ENCODE measurements at places on chromosomes 13 and 19. TPM values are rescaled to one million over a fixed set of nuclear protein-coding genes. Genes with fewer than 3 reads are reported as not detected.

The CD209 gene
- total RNA-seq: not detected

The GTPBP3 gene
- total RNA-seq: 47.5 TPM

The NKG7 gene
- not detected for total RNA-seq

The CKM gene
- total RNA-seq: 1.6 TPM

DNA sequence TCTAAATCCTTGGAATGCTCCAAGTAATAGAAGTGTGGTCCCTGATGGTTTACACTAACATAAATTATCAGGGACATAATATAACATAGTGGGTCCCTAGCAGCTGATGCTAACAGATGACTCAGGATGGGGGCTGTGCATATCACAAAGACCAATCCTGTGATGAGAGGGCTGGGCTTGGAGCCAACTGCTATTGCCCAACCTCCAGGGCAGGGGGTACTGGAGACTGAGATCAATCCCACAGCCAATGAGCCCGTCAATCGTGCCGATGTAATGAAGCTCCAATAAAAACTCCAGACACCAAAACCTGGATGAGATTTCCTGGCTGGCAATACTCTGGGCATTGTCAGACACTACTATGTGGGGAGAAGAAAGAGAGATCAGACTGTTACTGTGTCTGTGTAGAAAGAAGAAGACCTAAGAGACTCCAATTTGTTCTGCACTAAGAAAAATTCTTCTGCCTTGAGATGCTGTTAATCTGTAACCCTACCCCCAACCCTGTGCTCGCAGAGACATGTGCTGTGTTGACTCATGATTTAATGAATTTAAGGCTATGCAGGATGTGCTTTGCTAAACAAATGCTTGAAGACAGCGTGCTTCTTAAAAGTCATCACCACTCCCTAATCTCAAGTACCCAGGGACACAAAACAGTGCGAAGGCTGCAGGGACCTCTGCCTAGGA lies 33.4 kb downstream of the ABCC4 start:
- DNase-seq: no peak

- no peak for DNase-seq
These were observed 692.6 kb downstream of the PCDH17 start for GRCh38 chr13:58324161-58324560.

DNA sequence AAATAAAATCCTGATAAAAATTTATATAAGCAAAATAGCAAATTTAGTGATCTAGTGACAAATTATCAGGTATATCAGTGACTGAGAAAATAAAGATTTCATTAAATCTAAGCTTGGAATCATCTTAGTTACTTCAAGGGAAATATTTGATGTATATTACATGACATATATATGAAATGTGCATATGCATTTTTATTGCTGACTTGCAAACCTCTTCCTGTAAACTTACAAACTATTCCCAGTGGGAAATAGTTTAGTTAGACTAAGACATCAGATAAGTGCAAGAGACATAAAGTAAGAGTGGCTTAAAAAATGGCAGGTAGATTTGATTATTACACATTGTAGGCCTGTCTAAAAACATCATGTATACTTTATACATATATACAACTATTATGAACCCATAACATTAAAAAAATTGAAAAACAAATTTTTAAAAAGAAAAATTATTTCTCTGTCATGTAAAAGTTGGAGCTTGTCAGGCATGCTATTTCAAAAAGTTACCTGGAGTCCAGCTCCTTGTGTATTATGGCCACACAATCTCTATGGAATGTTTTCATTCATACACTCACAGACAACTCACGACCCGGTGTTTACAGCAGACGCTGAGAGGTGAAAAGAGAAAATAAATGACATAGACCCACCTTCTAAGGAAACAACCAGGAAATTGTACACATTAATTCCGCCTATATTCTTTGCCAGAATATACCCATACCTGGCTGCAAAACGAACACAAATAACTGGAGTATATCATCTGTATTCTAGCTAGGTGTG lies 724.5 kb downstream of the SLITRK6 start:
- DNase-seq: no peak

The HIPK4 gene
- total RNA-seq: 0.31 TPM

GRCh38 chr13:71217827-71218226 lies 649.2 kb downstream of the DACH1 start:
- DNase-seq: no peak

- no peak for DNase-seq
These were observed 111.8 kb downstream of the SACS start for GRCh38 chr13:23321535-23322241.

The CCDC169 gene
- total RNA-seq: 19.8 TPM

- no peak for DNase-seq
These were observed 392.5 kb downstream of the KLF12 start for GRCh38 chr13:73741742-73742141.

The CILP2 gene
- 9.5 TPM for total RNA-seq

GRCh38 chr13:97986835-97987234 lies 33.4 kb downstream of the IPO5 start:
- DNase-seq: no peak

DNA sequence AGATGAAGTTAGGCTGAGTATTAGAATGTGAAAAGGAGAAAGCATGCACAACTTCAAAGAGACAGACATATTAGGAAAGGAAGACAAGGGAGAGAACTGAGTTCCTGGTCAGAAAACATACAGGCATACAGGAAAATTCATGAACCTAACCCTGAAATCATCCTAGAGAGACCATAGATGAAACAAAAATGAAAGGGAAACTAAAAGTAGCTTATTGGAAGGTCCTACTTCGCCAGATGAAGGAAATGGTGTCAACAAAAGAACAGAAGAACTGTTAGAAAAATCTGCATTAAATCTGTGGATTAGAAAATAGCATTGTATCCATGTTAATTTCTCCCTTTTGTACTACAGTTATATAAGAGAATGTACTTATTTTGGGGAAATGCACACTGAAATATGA lies 169.0 kb upstream of the UFM1 start:
- DNase-seq: no peak

DNA sequence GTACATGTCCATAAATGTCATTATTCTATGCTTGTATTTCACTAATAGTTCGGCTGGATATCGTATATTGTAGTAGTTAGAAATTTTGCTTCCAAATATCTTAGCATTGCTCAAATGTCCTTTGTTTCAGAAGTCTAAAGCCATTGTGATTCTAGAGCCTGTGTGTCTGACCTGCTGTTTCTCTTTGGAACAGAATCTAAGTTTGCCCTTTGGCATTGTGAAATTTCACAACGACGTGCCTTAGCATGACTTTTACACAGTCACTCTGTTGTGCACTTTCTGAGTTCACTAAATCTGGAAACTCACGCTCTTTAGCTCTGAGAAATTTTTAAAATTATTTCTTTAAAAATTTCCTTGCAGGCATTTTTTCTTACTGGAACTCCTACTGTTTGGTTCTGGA lies 152.2 kb downstream of the TBC1D4 start:
- no peak for DNase-seq

The PCDH17 gene
- total RNA-seq: 2.7 TPM

DNA sequence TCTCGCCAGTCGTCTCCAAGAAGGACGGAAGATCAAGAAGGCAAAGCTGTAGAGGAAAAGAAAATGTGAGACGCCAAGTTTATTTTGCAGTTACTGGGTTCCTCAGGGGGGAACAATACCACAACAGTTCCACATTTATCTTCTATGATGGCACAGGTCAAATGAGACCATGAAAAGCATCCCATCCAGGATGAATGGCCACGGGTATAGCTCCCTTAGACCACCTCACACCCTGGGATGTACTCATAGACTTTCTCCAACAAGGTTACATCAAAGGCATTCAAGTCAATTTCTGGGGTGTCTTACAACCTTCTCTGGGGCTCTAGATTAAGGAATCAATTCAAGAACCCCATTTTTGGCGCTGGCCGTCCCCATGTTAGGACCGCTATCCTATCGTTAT lies 4.5 kb downstream of the PEG3 start:
- no peak for DNase-seq

DNA sequence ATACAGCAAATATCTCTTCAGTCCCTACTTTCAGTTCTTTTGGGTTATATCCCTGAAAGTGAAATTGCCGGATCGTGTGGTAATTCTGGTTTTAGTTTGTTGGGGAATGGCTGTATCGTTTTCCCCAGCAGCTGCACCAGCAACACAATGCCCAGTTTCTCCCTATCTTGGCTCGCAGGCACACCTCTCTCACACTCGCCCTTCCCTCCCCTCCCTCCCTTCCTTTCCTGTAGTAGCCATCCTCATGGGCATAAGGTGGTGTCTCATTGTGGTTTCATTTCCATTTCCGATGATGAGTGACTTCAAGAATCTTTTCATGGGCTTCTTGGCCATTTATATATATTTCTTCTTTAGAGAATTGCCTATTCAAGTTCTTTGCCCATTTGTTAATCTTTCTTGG lies 8.6 kb upstream of the GPR18 start:
- no peak for DNase-seq

DNA sequence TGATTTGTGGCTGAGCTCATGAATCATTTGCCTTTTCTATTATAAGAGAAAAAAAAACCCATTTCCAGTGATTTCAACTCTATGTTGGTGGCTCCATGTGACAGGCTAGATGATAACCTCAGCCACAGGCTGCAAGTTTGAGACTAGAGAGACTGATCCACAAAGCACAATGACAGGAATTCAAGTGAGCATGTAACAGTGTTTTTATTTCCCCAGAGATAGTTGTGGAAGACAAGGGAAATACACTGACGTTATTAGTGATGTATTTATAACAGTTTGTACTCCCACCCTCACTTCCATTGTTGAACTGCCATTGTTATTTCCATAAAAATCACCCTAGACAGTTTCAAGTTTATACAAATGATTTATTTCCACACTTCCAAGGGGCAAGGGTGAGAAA lies 27.9 kb upstream of the EDNRB start:
- DNase-seq: no peak

DNA sequence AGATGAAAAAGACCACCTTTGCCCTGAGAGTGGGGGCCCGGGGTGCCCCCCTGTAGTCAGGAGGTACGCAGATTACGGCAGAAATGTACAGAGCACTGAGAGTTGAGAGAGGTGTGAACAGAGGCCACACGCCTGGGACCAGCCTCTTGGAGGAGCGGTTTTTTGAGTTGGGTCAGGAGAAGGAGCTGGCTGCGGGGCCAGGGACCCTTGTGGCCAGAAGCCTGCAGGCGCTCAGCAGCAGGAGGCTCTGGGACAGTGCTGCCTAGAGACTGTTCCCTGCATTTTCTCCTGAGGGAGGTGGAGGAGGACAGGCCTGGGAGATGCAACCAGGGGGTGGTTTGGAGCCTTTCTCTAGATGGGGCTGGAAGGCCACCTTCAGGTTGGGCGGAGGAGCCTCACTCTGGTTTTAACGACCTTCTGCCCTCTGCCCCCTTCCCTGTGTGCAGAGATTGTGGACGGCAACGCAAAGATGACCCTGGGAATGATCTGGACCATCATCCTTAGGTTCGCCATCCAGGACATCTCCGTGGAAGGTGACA lies 39.7 kb downstream of the CAPN12 start:
- no peak for DNase-seq

The CNFN gene
- total RNA-seq: 5.0 TPM

DNA sequence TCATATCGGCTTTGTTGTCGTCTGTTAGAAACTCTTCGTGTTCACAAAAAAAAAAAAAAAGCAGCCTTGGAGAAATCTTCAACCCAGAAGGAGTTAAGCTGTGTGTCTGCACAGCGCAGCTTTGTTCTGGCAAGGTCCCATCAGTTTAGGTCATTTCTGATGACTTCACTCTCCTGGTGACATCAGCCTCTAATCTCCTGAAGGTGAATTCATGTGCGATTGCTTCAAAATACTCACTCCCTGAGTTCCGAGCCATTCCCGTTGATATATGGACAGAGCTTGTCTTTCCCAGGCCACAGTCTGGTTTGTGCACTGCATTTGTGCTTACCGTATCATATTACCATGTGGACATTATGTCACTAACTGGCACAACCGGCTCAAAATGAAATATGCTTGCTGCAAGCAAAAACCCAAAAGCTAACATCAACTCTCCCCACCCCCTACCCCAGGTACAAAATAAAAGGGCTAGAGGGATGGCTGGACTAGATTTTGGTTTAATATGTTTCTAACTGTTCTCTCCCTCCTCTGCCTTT lies 342.4 kb downstream of the KCNRG start:
- DNase-seq: no peak

The UFM1 gene
- total RNA-seq: 44.9 TPM

- no peak for DNase-seq
These were observed 873.5 kb upstream of the ATXN8OS start for GRCh38 chr13:69234171-69234570.

DNA sequence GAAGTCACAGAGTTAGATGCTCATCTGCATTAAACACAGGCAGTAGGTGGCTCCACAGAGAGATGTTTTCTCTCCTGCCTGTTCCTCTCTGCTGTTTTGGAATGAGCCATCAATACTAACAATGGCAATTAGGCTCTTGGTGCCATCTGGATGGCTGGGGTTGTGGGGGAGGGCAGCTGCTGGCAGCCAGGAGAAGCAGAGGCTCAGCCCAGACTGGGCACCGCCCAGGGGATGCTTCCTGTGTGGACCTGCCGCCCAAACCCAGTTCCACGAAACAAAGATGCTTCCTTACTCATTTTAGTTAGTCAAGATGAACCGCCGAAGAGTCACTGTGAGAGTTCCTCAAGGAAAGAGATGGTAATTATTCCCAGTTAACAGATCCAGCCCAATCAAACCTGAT lies 50.8 kb upstream of the PCDH8 start:
- DNase-seq: no peak

- peak; percentile 58 for DNase-seq
These were observed 28.9 kb downstream of the AP2S1 start for GRCh38 chr19:46821512-46822409.
